Dorsolateral prefrontal cortex (tissue), 122 donors: ENCODE measurements at places on chromosomes 13 and 19.

DNA sequence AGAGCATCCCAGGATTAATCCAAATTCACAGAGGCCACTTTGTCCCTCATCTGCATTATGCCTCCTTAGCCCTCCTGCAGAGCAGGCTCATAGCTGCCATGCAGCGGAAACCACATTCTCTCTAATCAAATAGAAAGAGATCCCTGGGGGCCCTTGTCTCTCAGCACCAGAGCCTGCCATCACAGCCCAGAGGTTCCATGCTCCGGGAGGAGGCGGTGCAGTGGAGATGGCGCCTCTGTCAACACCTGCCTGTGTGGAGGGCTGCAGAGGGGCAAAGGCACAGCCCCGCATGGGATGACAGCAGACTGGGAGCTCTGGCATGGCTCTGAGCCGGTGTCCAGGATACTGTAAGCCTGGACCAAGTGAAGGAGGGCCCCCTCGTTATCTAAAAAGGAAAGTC lies 111.3 kb downstream of the SLC7A1 start:
- no peak for DNase-seq

GRCh38 chr13:111792956-111793355 lies 274.0 kb upstream of the SOX1 start:
- no peak for DNase-seq

- DNase-seq, result peak; percentile 40
Measured at GRCh38 chr19:9793071-9793591, 24.6 kb upstream of the ZNF846 start.

DNA sequence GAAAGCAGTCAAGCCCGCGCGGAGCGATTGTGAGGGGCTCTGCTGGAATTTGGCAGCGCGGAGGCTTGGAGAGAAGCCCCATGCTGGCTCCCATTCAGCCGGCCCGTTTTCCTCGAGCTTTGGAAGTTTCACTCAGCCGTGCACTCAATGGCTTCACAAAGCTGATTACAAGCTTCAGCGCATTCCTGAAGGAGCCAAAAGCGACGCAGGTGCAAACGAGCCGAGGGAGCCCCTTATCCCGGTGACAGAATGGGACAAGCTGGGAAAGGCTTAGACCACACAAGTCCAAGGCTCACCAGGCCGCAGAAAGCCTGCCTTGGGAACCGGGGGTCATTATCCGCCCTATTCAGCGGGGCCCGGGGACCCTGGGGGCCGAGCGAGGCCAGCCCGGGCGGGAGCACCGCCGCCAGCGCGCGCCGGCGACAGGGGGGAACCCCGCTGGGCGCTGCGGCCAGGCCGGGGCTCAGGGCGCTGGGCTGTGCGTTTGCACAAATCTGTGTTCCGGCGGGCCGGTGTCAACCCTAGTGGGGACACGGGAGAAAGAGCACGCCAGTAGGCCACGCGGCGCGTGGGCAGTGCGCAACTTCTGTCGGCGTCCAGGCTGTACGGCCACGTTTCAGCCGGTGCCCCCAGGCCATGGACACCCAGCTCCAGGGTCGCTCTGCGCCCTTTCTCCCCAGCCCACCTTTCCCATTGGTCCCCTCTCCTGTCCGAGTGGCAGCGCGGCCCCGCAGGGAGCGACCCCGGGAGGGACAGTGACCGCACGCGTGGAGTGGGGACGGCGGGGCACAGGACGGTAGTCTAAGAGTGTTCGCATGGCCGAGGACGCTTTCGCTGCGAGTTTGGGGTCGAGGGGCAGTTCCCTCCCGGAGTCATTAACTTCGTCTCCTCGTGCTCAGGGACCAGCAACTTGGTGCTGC lies 37.3 kb downstream of the SOX1 start:
- DNase-seq, result peak; percentile 61

- DNase-seq, result no peak
Measured at GRCh38 chr13:21541271-21541670, 62.7 kb downstream of the MICU2 start.

- DNase-seq, result no peak
Measured at GRCh38 chr13:111302045-111302726, 18.3 kb upstream of the TEX29 start.

GRCh38 chr13:37788346-37788745 lies 81.2 kb downstream of the TRPC4 start:
- DNase-seq, result no peak

DNA sequence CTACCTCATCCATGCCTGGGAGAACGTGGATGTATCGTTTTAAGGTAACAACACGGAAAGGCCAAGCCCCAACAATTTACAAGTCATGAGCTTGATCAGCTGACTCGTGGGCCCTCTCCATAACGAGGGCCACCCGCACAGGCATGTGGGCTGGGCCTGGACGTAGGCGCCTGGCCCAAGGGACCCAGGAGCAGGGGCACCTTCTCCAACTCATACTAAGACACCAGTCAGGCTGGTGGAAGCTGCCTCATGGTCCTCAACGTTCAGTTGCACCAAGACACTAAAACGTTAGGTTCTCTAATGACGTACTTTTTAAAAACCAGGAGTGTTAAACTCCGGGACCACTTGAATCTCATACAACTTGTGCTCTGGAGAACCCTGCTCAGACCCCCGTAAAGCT lies 21.8 kb upstream of the EIF3G start:
- no peak for DNase-seq

GRCh38 chr19:51472607-51473006 lies 5.7 kb upstream of the CEACAM18 start:
- no peak for DNase-seq

- no peak for DNase-seq
Measured at GRCh38 chr13:44969551-44970484, 19.5 kb downstream of the NUFIP1 start.

DNA sequence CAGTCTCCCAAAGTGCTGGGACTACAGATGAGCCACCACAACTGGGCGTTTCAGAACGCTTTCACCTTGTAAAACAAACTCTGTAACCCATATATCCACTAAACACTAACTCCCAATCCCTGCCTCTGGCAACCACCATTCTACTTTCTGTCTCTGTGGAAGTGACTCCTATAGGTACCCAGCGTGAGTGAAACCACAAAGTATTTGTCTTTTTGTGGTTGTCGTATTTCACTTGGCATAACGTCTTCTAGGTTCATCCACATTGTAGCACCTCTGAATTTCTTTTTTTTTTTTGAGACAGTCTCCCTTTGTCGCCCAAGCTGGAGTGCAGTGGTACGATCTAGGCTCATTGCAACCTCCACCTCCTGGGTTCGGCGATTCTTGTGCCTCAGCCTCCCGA lies 44.8 kb downstream of the BRD4 start:
- DNase-seq, result no peak

DNA sequence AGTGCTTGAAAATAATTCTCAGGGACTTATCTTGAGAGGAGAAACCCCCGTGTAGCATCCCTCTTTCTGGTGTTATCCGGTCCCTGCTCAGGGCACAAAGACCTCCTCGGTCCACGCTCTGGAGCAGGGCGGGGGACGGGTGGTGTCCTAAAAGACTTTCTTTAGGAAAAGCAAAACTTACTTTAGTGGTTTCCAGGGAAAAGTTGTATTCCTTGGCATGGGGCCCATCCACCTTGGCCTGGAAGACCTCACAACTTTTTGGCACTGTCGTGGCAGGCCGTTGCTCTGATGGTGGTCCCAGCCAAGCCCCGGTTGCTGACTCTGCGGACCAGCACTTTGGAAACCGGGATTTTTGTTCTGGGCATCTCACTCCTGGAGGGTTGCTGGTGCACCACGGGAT lies 2.7 kb downstream of the AMER2 start:
- DNase-seq, result no peak

DNA sequence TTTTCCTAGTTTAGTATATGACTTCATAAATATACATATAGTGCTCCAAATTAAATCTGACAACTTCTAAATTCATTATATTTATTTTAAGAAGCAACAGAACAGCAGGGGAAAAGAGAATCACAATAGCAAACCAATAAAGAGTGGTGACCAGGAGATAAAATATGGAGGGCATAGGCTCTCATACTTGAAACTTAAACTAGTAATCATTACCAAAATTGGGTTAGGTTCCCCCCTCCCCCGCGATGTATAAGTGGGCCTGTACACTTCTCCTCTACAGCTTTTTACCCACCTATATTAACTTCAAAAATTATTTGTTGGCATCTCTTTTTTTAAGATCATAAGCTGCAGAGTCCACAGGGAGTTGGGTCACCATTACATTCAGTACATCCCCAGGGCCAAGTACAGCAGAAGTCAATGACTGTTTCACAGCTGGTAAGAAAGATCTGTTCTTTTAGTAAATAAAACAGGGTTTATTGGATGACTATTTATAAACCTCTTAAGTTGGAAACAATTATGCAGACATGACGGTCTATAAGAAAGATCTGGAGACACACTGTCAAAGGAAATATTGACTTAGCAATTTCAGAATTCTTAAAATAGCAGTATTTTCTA lies 29.4 kb downstream of the KLF12 start:
- no peak for DNase-seq

DNA sequence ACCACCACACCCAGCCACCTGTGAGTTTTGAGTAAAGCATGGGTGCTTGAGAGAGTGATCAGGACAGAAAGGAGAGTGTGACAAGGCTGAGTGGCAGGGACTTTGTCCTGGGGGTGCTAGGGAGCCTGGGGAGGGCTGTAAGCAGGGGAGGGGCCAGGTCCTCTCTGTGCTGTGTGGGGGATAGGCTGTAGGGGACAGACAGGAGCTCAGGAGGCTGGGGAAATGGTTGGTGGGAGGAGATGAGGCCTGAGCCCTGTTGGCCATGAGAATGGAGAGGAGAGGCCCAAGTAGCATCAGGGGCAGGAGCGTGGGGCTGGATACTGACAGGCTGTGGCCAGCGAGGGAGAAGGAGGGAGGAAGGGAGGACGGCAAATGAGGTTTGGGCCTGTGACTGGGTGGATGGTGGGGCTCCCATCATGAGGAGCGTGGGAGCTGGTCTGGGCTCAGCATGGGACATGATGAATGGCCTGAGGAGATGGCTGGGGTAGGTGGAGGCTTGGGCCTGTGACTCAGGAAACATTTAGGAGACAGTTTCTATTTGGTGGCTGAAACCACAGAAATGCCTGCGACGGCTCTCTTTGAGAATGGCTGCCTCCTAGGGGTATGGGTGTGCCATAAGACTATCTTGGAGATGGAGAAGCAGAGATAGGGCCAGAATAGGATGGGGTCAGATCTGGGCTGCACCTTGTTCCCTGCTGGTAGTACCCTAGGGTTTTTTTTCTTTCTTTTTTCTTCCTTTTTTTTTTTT lies 25.0 kb downstream of the GRIN2D start:
- no peak for DNase-seq

DNA sequence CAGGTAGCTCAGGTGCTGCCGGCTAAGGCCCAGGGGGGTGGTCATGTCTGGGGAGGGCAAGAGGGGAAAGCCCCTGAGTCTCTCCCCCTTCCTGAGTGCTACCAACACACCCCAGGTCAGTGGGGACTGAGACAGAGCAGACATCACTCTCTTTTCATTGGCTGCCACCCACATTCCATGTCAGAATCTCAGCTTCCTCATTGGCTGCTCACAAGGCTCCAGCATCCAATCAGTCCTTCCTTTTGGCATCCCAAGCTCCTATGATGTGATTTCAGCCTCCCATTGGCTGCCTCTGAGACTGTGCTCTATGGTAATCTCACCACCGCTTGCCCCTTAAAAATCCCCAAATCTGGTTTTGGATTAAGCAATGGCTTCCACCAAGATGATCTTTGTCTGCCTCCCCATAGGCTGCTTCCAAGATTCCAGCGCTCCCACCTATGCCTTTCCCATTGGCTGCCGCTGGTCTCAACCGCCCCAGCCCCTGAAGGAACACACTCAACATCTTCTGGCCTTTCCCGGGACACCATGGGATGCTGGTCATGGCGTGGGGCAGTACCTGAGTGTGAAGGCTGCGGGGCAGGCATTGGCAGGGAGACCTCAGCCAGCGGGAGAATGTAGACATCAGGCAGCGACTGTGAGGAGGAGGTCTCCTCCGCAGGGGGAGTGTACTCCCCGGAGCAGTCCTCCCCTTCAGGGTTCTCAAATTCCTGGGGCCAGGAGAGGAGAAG lies 2.0 kb downstream of the LMTK3 start:
- DNase-seq, result peak; percentile 41

GRCh38 chr19:10110076-10110971 lies 1.2 kb upstream of the P2RY11 start:
- DNase-seq, result no peak

DNA sequence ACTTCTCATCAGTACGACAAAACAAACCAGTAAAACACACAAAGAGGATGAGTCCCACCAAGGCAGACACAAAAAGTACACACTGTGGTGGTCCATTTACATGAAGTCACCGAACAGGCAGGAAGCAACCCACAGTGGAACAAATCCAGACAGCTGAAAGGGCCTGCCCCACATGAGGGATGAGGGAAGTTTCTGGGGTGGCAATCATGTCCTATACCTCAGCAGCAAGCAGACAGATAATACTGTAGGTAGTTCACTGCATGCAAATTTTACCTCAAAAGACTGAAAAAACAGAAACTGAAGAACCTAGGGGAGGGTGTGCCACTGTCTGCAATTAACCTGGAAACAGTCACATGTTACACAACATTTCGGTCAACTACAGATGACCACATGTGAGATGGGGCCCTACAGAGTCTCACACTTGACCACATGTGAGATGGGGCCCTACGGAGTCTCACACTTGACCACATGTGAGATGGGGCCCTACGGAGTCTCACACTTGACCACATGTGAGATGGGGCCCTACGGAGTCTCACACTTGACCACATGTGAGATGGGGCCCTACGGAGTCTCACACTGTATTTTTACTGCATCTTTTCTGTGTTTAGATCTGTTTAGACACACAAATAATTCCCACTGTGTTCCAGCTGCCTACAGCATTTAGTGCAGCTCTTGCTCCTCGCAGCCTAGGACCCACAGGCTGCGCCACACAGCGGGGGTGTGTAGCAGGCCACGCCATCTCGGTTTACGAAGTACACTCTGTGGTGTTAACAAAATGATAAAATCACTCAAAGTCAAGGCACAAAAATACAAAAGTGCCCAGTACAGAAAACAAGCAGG lies 22.2 kb downstream of the PCID2 start:
- no peak for DNase-seq

DNA sequence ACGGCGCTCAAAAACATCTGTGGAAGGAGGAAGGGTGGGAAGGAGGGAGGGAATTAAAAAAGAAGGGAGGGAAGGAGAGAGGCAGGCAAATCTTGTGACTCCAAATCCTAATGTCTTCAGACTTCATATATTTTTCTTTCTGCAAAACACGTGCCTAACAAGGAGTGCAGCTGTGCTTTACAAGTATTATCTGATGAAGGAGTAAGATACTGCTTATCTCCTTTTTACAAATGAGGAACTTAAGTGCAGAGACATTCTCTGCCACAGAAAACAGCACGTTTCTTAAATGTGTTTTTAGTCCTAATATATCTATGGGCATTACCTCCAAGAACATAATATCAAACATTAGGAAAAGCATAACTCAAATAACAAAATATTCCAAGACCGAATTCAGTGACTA lies 6.5 kb downstream of the FLT3 start:
- DNase-seq, result no peak

- no peak for DNase-seq
Measured at GRCh38 chr19:9528757-9529336, 9.6 kb downstream of the ZNF426 start.

GRCh38 chr19:46065486-46066071 lies 24.8 kb upstream of the IGFL4 start:
- no peak for DNase-seq

- DNase-seq, result no peak
Measured at GRCh38 chr13:111249637-111250360, 70.6 kb upstream of the TEX29 start.
